GM13977 (cell line): ENCODE measurements at places on chromosomes 5 and 9.

DNA sequence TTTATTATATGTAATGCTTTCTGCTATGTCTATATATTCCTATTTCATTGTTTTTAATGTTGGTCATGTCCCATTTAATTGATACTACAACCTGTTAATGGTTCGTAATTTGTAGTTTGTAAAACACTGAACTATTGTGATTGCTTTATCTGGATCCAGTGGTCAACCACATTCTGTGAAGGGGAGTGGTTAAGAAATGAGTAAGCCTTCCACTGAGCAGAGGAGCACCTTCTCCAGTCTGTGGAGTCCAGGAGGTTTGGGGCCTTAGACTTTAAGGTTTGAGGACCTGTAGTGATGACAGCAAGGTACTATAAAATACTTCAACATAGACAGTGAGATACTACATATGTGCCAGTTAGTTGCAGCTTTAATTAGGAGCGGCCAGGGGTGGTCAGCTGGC is 67.7 kb upstream of the RAD23B start:
- no peak for DNase-seq

DNA sequence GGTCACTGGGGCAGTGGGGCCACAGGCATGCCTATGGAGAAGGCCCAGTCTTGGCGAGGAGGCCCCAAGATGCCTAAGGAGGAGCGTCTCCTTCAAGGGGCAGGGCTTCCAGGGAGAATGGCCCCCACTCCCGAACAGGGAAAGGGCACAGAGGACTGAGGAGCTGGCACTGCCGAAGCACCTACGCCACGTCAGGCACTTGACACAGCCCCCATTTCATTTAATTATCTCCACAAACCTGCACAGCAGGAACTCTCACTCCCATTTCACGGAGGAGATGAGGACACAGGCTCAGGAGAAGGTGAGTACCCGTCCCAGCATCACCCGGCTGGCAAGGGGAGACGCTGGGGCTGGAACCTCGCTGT is 26.0 kb downstream of the EGR1 start:
- DNase-seq = no peak

GRCh38 chr5:89421035-89421434 is 538.1 kb upstream of the MEF2C start:
- peak; percentile 12 for DNase-seq

- DNase-seq = no peak
Observed at GRCh38 chr5:154573011-154573410, 95.0 kb upstream of the HAND1 start.

DNA sequence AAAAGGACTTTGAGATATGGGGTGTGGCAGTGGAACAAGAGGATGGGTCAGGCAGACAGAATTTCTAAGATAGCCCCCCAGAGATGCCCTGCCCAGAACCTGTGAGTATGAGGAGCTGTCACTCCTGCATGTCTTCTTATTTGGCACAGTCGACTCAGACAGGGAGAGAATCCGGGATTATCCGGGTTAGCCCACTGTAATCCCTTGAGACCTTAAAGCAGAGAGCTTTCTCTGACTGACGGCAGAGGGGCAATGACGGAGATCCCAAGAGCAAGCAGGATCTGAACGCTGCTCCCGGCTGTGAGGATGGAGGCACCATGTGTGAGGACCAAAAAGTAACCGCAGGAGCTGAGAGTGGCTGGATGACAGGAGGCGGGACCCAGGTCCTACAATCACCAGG is 8.8 kb upstream of the NHP2 start:
- DNase-seq = no peak

- DNase-seq = no peak
Observed at GRCh38 chr9:21096901-21097255, 19.1 kb upstream of the IFNB1 start.

DNA sequence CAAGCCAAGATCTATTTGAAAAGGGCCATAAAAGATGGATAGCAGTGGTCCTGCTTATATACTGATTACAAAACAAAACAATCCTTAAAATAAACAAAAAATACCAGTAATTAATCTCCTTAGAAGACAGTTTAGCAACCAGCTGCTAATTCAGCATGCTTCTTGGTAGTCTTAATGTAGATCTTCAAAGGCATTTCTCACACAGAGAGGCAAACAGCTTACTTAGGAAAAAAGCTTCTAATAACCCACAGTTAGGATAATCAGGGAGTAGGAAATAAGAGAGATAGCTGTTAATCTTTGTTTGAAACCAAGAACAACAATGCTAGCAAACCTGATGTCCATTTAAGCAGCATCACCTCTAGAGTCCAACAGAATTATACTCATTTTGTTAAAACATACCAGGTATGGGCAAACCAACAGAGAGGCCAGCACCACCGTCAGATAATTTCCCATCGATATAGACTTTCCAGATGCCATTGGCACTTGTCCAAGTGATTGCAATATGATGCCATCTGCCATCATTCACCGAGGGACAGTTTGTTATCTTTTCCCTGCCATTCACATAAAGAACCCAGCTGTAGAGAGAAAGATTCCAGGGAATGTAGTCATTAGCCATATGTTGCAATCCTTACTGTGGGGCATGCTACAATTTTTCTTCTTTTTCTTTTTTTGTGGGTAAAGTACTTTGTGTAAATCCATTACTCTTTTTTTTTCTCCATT is 105.6 kb upstream of the TXNDC8 start:
- DNase-seq = no peak

GRCh38 chr5:53362521-53362941 is 117.9 kb upstream of the FST start:
- no peak for DNase-seq

- DNase-seq = no peak
Observed at GRCh38 chr5:51381761-51382474, 1.3 kb upstream of the ISL1 start.
